ENCODE measurements at places on chromosomes 11 and 22.

- no peak for DNase-seq
Measured at GRCh38 chr11:49995565-49995964, 13.2 kb upstream of the OR4C12 start.

- no peak for DNase-seq
Measured at GRCh38 chr11:113907152-113907551, 2.6 kb downstream of the HTR3B start.

GRCh38 chr11:84381666-84382065 lies 1095.5 kb upstream of the CCDC90B start:
- DNase-seq = no peak

GRCh38 chr11:93529707-93530467 lies 13.3 kb downstream of the SMCO4 start:
- DNase-seq = no peak

DNA sequence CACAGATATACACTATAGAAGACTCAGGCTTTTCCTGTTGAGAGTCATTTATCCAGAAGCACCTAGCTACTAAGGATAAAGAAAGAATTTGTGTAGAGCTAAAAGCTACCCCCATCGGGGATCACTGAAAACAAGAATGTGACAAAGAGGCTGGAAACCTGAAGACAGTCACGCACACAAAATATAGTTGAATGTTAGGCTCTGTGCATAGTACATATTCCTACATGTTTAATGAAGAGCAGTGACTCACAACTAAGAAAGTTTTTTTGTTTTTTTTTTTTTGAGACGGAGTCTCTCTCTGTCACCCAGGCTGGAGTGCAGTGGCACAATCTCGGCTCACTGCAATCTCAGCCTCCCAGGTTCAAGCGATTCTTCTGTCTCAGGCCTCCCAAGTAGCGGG lies 8.4 kb downstream of the OR10V1 start:
- no peak for DNase-seq

Data from progenitor cell of endocrine pancreas (in vitro differentiated cells).